ENCODE measurements at places on chromosomes 5 and 9. TPM values are rescaled to one million over a fixed set of nuclear protein-coding genes. Genes with fewer than 3 reads are reported as not detected.

PTRH1 gene
- 8.3 TPM for total RNA-seq

SPATA31D4 gene
- not detected for total RNA-seq

ABCA1 gene
- 0.22 TPM for total RNA-seq

ATOX1 gene
- 41.9 TPM for total RNA-seq

PCDHB14 gene
- total RNA-seq, result not detected

FAM151B gene
- not detected for total RNA-seq

FBLL1 gene
- total RNA-seq, result not detected

LOX gene
- total RNA-seq, result not detected

SLC35D2 gene
- total RNA-seq, result 17.5 TPM

TEK gene
- total RNA-seq, result not detected

PRDM9 gene
- not detected for total RNA-seq

IL4 gene
- 1.2 TPM for total RNA-seq

ANKRD34B gene
- total RNA-seq, result not detected

ZNF366 gene
- total RNA-seq, result not detected

MYOT gene
- total RNA-seq, result not detected

TRIM7 gene
- total RNA-seq, result 0.48 TPM

CBY3 gene
- 0.31 TPM for total RNA-seq

CDH6 gene
- not detected for total RNA-seq

ECM2 gene
- not detected for total RNA-seq

EQTN gene
- not detected for total RNA-seq

CD72 gene
- total RNA-seq, result 6.7 TPM

CLIC3 gene
- 4.6 TPM for total RNA-seq

CDH9 gene
- not detected for total RNA-seq

PCDHGB2 gene
- total RNA-seq, result not detected

HNRNPK gene
- 655 TPM for total RNA-seq

ERP44 gene
- total RNA-seq, result 16.0 TPM

Data from activated naive CD4-positive, alpha-beta T cell treated with anti-CD3 and anti-CD28 coated beads, Interleukin-2, amount 10 ng/mL, durations not matched to agents 5 hours and 36 hours (primary cell).